ENCODE measurements at places on chromosomes 7 and 10.

GRCh38 chr7:81632418-81632817, 137.4 kb downstream of the HGF start:
- DNase-seq = no peak

DNA sequence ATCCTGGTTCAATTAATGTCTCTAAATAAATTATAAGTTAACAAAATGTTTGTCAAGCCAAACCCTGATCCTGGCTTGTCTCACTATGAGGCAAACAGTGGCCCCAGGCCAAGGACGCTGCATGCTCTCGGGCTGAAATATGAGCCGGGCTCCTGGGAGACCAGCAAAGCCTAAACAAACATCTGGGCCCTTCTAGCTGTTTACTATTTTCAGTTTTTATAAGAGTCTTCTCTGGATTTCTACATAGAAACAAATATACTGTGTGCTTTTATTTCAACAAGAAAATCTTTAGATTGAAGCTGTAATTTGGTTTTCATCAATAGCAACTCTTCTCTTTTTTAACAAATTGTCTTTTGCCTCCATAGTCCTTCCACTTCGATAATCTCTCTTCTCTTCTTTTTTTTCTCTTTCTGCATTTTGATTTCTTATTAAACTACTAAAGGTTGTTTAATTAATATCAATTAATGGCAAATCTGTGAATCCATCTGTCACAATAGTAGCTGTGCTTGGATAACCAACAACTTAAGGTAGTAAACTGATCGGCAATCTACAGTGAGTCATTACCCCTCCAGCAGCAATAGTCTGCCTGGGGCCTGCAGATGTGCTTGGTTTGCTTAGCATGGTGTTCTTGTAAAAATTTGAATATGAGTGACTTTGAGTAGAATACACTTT, 83.3 kb upstream of the DNAJC1 start:
- DNase-seq = no peak

GRCh38 chr7:7793921-7794320, 75.5 kb upstream of the RPA3 start:
- DNase-seq = no peak

DNA sequence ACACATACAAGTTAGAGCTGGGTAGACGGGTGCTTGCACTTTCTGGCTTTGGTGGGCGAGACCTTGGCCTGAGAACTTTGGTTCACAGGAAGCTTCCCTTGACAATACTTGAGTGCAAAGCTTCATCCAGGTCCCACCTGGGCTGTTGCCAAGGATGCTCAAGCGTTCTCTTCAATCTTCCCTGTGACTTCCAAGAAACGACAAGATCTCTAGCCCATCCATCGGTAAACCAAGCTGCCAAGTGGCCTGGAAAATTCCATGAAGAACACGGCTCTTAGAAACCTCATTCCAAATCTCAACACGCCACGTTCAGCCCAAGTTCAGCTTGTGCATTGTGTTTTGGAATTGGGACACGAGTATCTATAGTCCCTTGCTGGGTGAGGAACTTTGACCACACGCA, 84.7 kb downstream of the CHST15 start:
- no peak for DNase-seq

DNA sequence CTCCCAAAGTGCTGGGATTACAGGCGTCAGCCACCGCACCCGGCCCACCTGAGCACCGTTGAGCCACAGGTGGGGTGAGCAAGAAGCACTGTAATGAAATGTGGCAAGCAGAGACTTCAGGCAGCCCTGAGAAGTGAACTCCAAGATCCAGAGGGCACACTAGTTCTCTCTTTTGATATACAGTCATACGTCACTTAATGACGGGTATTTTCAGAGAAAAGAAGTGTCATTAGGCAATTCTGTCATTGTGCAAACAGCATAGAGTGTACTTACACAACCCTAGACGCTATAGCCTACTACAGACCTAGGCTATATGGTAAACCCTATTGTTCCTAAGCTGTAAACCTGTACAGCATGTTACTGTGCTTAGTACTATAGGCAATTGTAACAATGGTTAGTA, 7.9 kb downstream of the PANK1 start:
- DNase-seq = no peak

DNA sequence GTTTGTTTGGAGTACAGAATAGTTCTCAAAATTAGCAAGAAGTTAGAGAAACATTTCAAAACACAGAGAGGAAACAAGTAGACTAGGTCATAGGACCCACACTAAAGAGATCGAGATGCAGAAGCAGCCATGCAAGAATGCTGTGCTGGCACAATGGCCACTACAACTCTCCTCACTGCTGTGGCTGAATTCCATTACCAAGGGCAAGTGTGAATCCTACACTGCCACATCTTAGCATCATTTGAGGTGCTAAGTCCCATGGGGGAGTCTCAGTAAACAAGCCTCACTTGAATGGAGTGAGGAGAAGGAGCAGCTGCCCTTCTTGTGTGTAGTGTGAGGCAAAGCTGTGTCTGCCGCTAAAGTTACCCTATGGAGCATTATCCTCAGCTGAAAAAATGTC, 56.7 kb downstream of the PCLO start:
- DNase-seq = no peak

DNA sequence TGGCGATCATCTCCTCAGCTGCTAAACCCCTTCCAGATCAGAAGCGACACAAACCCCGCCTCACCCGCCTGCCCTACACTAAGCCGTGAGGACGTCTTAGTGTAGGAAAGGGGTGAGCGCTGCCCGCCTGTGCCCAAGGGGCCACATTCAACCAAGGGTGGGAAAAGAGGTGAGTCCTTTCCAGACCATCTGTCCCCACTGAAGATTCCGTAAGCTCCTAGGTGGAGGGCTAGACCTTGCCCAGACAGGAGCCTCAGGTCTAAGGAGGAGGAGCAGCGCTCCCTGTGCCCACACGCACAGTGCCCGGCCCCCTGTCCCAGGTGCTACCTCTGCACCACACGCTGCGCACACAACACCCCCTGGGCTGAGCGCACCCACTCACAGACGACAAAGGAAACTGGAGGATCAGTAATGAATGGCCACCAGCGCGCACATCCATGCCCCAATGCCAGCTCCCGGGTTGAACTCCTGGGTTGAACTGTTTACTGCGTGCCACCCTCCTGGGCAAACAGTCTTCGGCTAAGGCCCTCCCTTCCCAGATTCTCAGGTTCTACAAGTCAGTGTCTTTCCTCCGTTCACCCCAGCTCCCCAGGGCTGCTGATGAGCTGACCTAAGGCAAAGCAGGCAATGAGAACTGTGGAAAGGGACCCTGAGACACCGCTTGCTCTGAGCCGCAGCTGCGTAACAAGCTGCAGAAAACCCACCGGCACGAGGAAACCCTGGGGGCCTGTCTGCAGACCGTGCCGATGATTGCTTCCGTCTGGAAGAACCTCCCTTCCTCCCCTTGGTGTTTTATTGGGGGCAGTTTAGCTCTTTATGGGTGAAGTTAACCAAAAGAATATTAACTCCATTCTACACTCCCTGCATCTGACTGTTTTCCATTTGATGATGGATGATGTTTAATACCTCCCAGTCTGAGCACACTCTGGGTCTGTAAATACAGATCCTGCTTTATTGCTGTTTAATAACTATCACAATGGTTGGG, 185.9 kb downstream of the MAD1L1 start:
- no peak for DNase-seq

- no peak for DNase-seq
Observed at GRCh38 chr10:73983096-73984047, 14.5 kb upstream of the VCL start.

DNA sequence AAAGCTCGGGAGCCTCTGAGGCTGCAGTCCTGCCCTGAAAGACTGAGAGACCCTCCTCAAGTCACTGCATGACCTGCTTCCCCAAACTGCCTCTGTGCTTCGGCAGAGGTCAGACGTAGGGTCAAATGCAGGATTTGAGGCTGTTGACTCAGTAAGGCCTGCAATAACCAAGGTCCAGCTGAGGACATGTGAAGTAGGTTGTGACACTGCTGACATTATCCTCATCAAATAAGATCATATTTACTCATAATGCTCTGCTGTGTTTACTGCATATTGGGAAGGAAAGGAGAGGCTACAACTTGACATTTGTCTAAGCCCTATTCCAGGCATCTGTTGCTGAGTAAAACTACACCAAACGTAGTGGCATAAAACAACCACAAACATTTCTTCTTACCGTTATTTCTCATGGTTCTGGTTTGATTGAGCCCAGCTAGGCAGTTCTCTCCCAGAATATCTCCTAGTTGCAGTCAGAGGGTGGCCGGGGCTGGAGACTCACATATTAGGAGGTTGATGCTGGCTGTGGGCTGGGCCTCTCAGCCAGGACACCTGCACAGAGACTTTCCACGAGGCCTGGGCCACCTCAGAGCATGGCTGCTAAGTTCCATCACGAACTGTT, 122.1 kb upstream of the STK17A start:
- no peak for DNase-seq

DNA sequence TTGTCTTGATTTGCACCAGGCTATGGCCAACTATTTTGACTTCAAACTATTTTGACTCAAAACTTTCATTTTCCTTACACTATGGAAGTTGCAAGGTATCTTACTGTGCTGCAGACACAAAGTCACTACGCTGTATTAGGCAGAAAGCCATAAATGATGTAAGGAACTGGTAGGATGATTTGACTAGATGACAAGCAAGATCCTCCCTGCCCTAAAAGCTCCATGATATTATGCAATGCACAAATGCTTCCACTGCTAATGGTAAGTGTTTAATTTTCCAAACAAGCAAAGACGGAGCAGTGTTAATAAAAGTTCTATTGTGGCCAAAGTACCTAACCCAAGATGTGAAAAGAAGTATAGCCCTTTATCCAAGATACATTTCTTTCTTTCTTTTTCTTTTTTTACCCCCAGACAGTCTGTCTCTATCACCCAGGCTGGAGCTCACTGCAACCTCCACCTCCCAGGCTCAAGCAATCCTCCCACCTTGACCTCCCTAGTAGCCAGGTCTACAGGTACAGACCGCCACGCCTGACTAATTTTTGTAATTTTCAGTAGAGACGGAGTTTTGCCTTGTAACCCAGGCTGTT, 98.2 kb downstream of the ANK3 start:
- DNase-seq = no peak

GRCh38 chr10:72541337-72541736, 84.5 kb downstream of the MICU1 start:
- no peak for DNase-seq

GRCh38 chr10:73868655-73869195, 5.6 kb downstream of the CAMK2G start:
- DNase-seq = no peak

DNA sequence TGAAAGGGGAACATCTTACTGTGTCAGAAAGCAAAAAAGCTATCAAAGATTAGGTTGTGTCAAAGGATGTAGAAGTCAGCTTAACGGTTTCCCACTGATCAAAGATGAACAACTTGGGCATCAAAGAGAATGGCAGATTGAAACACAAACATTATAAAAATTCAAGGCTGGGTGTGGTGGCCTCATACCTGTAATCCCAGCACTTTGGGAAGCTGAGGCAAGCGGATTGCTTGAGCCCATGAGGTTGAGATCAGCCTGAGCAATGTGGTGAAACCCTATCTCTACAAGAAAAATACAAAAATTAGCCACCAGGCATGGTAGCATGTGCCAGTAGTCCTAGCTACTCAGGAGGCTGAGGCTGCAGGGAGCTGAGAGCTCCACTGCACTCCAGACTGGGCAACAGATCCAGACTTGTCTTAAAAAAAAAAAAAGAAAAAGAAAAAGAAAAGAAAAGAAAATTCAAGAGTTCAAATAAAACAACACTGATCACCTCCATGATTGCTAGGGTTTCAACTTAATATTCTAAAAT, 34.5 kb downstream of the RTKN2 start:
- DNase-seq = no peak

- DNase-seq = peak; percentile 89
Observed at GRCh38 chr10:5977471-5978229, at the start of gene IL15RA. IL15RA (minus strand) TSS chr10:5977543; CDS start chr10:5977492, 51 bp downstream.

DNA sequence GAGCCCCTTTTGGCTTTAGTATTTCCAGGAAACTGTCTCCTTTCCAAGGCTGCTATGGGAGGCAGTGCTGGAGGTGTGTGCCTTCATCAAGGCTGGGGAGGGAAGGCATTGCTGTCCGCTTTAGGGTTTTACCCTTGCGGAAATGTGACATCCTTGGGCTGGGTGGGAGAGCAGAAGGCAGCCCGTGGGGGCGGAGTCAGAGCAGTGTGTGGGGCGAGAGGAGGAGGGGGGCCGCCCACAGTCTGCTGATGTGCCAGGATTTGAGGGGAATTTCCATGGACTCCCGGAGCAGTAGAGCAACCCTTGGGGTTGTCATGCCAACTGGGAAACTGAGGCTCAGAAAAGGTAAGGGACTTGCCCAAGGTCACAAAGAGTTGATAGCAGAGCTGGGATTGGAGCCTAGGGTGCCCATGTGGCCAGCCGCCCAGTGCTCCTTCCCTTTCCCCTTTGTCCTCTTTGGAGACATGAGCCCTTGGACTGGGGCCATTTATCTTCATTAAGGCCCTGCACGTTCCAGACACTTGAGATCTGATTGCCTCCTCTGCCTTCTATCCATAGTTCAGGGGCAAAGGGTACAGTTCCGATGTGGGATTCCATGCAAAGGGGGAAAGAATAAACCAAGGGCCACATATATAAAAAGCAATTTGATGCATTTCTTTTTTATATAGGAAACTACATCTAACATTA, 22.2 kb downstream of the TSPAN15 start:
- no peak for DNase-seq

GRCh38 chr7:71775648-71776047, 636.5 kb downstream of the CALN1 start:
- no peak for DNase-seq

DNA sequence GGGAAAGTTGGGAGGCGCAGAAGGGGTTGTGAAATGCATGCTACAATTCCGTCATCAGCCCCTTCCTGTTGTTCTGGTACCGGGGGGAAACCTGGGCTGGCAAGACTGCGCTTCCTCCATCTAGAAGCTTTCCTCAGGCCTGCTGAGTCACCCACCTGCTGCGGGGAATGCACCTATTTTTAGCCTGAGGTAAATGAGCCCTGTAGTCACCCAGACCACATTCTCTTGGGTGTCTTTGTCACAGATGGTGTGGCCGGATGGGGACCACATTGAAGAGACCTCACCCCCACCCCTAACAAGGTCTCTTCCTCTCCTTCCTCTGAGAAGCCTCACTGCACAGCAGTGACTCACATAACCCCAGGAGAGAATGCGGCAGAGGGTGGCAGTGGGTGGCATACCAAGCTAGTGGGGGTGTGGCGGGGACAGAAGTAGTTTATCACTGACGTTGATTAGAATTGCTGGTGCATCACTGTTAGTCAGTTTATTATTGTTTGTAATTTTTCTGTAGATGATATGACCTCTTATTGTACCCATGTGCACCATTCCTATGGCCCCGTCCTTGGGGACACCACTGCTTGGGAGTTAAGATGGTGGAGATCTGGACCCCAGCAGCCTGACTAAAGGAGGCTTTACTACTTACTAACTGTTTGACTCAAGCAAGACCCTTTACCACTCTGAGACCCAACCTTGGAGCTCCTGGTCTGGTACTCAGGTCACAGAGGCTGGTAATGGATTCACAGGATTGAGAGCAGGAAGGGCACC, 83.0 kb upstream of the DUSP5 start:
- peak; percentile 90 for DNase-seq

GRCh38 chr7:8817448-8818036, 384.1 kb downstream of the NXPH1 start:
- no peak for DNase-seq

GRCh38 chr7:22488643-22489462, 11.1 kb downstream of the STEAP1B start:
- DNase-seq = peak; percentile 73
